ENCODE measurements at places on chromosomes 7 and 10.

DNA sequence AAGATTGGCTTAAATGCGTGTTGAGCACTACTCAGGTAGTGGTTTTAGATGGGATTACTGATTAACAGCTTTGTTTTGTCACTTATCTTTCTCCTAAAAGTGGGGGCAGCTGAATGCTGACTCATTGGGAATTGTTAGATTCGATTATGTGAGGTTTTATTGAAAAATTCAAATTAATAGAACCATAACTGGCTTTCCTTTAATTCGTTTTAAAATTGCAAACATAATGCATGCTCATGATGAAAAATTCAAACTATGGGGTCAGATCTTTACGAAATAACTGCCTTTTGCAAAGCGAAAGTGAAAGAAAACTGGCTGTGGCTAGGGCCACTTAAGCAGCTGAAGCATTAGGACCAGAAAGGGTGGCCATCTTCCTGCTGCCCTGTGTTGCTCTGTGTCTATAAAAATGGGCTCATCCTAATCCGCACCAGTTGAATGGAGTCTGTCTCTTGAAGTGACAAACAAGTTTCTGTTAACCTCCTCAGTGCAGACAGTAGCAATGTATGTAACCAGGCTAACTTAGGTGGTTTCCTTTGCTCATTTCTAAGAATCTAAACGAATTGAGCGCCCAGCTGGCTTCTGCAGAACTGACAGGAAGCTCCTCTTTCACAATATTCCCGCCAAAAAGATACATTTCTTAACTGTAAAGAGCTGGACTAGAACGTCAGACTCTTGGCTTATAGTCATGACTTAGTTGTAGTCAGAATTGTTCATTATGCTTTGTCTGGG lies 27.8 kb downstream of the DENND10 start:
- no peak for DNase-seq

GRCh38 chr10:78889536-78890063 lies 179.2 kb upstream of the ZMIZ1 start:
- DNase-seq: no peak

DNA sequence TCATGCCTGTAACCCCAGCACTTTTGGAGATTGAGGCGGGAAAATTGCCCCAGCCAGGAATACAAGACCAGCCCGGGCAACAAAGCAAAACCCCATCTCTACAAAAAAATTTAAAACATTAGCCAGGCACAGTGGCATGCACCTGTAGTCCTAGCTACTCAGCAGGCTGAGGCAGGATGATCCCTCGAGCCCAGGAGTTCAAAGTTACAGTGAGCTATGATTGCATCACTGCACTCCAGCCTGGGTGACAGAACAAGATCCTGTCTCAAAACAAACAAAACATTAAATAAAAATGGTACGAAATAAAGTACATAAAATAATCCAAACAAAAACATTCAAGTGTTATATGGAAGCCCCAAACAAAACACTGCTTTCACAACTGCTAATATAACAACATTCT lies 125.0 kb downstream of the SNX13 start:
- no peak for DNase-seq

DNA sequence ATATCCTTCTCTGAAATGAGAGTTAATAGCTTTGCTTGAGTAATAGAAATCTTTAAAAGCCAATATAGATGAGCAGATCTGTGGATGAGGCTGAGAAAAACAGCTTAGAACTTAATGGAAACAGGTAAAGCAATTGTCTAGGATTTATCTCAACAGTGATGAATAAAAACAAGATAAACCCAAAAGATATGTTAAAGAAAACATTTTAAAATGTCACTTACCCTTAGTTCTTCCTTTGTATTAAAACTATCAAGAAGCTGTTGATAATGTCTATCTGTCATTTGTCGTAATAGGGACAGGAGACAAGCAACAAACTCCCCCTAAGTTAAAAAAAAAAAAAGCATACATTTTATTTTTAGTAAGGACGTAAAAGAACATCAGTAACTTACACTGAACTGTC lies 272.1 kb upstream of the IMMP2L start:
- no peak for DNase-seq

DNA sequence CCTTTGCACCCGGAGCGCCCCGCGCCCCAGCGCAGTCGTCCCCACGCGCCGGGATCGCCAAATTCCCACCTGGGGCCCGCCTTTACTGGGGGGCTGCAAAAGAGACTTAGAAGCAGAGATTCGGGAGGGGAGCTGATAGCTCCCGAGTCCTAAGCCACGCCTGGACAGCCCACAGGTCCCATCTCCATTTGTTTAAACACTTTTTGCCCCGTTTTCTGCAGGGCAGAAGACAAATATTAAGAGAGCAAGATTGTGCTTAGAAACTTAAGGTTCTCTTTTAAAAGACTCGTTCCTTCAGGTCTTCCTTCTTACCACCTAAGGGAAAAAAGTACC lies 299.1 kb upstream of the NFE2L3 start:
- DNase-seq: no peak

- DNase-seq: no peak
These were observed 15.6 kb upstream of the REEP3 start for GRCh38 chr10:63505562-63505961.
